ENCODE measurements at places on chromosomes 6 and 20.
A peak's percentile ranks its signal among the peaks of the same experiment; 100 is the strongest.

GRCh38 chr6:43770372-43771209 lies 580 bp downstream of the VEGFA start:
- H3K4me3 ChIP-seq = peak overlapping the region; percentile 73
- peaks cover 56% of the 10 kb centered on the region for H3K4me1 ChIP-seq
- no peaks in the 10 kb centered on the region for H3K27me3 ChIP-seq
- ATAC-seq = peak; percentile 16
- H3K36me3 ChIP-seq = no peaks in the 10 kb centered on the region

- H3K36me3 ChIP-seq = no peaks in the 10 kb centered on the region
- H3K4me3 ChIP-seq = peak overlapping the region; percentile 40
- peak; percentile 38 for ATAC-seq
- peak overlapping the region; percentile 76 for H3K27ac ChIP-seq
- H3K27me3 ChIP-seq = peaks cover 12% of the 10 kb centered on the region
Observed at GRCh38 chr6:41443616-41444525, 102.3 kb upstream of the FOXP4 start.

DNA sequence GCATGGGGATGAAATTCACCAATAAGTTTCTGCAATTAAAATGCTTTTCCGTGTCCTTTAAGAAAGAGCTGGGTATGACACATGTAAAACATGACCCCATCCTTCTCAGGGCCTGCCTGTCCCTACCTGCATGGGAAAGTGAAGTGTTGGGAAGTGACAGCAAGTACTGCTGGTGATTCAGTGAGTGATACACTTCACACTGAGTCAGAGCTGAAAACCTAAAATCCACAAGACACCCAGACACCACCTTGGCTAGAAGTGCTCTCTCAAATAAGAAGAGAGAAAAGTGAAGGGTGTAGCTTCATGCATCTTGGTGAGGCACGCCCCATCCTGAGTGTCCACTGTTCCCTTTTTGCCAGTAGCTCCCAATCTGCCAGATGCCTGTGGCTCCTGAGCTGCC lies 3.3 kb downstream of the RAB22A start:
- no peak overlapping the region for H3K4me3 ChIP-seq
- peaks cover 50% of the 10 kb centered on the region for H3K36me3 ChIP-seq
- H3K27me3 ChIP-seq = no peaks in the 10 kb centered on the region
- H3K4me1 ChIP-seq = peaks cover 56% of the 10 kb centered on the region
- ATAC-seq = no peak

DNA sequence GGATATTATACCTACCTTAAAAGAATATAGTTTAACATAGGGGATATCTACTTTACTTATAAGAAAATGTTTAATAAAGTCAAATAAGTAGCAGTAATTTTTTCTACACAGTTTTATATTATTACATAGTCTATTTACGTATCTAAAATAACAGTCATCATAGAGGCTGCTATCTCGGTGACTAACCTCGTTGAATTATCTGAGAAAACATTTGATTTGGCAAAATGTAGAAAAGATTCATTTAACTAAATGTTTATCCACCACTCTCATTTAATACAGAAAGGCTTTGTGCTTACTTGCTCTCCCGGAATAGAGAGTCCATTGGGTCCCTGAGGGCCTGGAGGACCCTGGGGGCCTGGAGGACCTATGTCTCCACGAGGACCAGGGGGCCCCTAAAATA lies 103.6 kb downstream of the COL12A1 start:
- H3K36me3 ChIP-seq = peaks cover 40% of the 10 kb centered on the region
- ATAC-seq = no peak
- no peaks in the 10 kb centered on the region for H3K27me3 ChIP-seq
- peak overlapping the region; percentile 75 for H3K27ac ChIP-seq
- no peak overlapping the region for H3K4me3 ChIP-seq

DNA sequence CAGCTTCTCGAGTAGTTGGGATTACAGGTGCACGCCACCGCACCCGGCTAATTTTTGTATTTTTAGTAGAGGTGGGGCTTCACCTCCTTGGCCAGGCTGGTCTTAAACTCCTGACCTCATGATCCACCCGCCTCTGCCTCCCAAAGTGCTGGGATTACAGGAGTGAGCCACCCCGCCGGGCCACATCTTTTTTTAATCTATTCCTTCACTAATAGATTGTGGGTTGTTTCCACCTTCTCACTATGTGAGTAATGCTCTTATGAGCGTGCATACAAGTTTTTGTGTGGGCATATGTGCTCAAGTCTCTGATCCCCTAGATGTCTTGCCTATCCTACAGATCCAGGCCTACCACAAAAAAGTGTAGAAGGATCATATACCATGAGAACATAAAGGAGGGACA lies 30.7 kb downstream of the CARMIL1 start:
- no peaks in the 10 kb centered on the region for H3K36me3 ChIP-seq
- no peak overlapping the region for H3K27ac ChIP-seq
- no peaks in the 10 kb centered on the region for H3K4me1 ChIP-seq
- H3K27me3 ChIP-seq = peaks cover 7% of the 10 kb centered on the region
- no peak for ATAC-seq

DNA sequence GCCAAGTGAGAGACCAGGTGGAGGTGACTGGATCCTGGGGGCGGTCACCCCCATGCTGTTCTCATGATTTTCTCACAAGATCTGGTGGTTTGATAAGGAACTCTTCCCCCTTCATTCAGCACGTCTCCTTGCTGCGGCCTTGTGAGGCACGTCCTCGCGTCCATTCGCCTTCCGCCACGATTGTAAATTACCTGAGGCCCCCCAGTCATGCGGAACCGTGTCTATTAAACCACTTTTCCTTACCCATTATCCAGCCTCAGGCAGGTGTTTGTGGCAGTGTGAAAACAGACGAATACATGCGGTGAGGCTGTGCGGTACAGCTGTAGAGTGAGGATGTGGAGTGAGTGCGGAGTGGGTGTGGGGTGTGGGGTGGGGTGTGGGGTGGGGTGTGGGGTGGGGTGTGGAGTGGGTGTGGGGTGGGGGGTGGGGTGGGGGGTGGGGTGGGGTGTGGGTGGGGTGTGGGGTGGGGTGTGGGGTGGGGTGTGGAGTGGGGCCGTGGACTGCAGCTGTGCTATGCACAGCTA lies 12.1 kb upstream of the NTSR1 start:
- no peak overlapping the region for H3K4me3 ChIP-seq
- H3K27ac ChIP-seq = no peak overlapping the region
- ATAC-seq = no peak
- H3K36me3 ChIP-seq = no peaks in the 10 kb centered on the region
- no peaks in the 10 kb centered on the region for H3K4me1 ChIP-seq

GRCh38 chr6:166167801-166168615 lies at the start of gene TBXT:
Gene TBXT (minus strand): TSS chr6:166167851. CDS start chr6:166167591, 260 bp downstream.
- H3K36me3 ChIP-seq = no peaks in the 10 kb centered on the region
- no peak for ATAC-seq
- no peak within 1 kb of the TSS for H3K27ac ChIP-seq
- H3K4me3 ChIP-seq = peak within 1 kb of the TSS; percentile 38
- H3K4me1 ChIP-seq = no peaks in the 10 kb centered on the region

- no peaks in the 10 kb centered on the region for H3K36me3 ChIP-seq
- H3K4me3 ChIP-seq = no peak overlapping the region
- no peak overlapping the region for H3K27ac ChIP-seq
- H3K4me1 ChIP-seq = peaks cover 15% of the 10 kb centered on the region
- peak; percentile 65 for ATAC-seq
- no peaks in the 10 kb centered on the region for H3K27me3 ChIP-seq
Observed at GRCh38 chr6:22471132-22471690, 98.2 kb upstream of the HDGFL1 start.

GRCh38 chr6:158461954-158462353 lies 97.9 kb upstream of the TMEM181 start:
- H3K4me1 ChIP-seq = no peaks in the 10 kb centered on the region
- H3K4me3 ChIP-seq = no peak overlapping the region
- H3K27me3 ChIP-seq = no peaks in the 10 kb centered on the region
- no peak overlapping the region for H3K27ac ChIP-seq
- H3K36me3 ChIP-seq = no peaks in the 10 kb centered on the region

DNA sequence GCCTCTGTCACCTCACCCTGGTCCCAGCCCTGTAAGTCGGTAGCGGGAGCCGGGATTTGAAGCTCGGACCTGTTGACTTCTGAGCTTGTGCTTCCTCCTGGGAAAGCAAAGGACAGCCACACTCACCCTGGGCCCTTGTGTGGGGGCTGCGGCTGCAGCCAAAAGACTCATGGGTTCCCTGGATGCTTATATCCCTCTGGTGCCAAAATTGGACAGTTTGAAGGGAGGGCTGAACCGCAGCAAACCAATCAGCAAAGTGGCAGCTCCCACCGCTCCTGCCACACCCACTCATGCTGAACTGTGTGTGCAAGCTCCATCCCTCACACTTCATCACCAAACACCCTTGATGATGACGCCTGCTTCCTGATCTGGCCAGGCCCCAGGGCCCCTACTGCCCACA lies 3.9 kb upstream of the CCN5 start:
- no peak overlapping the region for H3K4me3 ChIP-seq
- H3K36me3 ChIP-seq = no peaks in the 10 kb centered on the region
- H3K27me3 ChIP-seq = no peaks in the 10 kb centered on the region
- no peak for ATAC-seq

GRCh38 chr6:33272275-33273128 lies 627 bp downstream of the RPS18 start:
- H3K4me3 ChIP-seq = peak overlapping the region; percentile 60
- no peaks in the 10 kb centered on the region for H3K36me3 ChIP-seq
- H3K27me3 ChIP-seq = no peaks in the 10 kb centered on the region
- peak overlapping the region; percentile 95 for H3K27ac ChIP-seq
- no peak for ATAC-seq

- H3K27ac ChIP-seq = no peak overlapping the region
- no peak overlapping the region for H3K4me3 ChIP-seq
- no peaks in the 10 kb centered on the region for H3K36me3 ChIP-seq
- ATAC-seq = no peak
- no peaks in the 10 kb centered on the region for H3K4me1 ChIP-seq
- H3K27me3 ChIP-seq = no peaks in the 10 kb centered on the region
Observed at GRCh38 chr20:11502061-11502460, 415.6 kb upstream of the BTBD3 start.

DNA sequence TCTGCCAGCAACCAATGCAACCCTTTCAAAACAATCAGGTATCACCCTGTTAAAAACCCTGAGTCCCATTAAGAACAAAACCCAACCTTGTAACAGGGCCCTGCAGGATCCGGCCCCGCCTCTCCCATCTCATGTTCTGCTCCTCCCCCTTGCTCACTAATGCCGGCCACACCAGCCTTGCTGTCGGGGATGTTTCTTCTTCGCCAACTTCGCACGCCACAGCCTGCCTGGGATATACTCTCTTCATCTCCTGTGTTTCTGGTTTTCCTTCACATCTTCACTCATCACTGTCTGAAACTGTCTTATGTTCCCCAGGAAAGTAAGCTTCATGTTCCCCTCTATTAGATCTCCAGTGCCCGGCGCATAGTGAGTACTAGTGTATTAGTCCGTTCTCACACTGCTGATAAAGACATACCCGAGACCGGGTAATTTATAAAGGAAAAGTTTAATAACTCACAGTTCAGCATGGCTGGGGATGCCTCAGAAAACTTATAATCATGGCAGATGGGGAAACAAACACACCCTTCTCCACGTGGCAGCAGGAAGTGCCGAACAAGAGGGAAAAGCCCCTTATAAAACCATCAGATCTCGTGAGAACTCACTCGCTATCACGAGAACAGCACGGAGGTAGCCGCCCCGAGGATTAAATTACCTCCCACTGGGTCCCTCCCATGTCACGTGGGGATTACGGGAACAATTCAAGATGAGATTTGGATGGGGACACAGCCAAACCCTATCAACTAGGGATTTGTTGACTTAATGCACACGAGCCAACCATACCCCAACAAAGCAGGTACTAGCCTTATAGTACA lies 5.1 kb downstream of the TP53RK start:
- peak overlapping the region; percentile 39 for H3K4me3 ChIP-seq
- H3K27me3 ChIP-seq = no peaks in the 10 kb centered on the region
- peaks cover 26% of the 10 kb centered on the region for H3K4me1 ChIP-seq

GRCh38 chr20:12824328-12825225 lies 184.2 kb upstream of the SPTLC3 start:
- H3K27me3 ChIP-seq = no peaks in the 10 kb centered on the region
- H3K36me3 ChIP-seq = no peaks in the 10 kb centered on the region
- H3K4me1 ChIP-seq = peaks cover 12% of the 10 kb centered on the region
- H3K27ac ChIP-seq = no peak overlapping the region
- H3K4me3 ChIP-seq = no peak overlapping the region
- ATAC-seq = no peak

GRCh38 chr20:45012682-45013302 lies 46.5 kb downstream of the STK4 start:
- H3K36me3 ChIP-seq = peaks cover 18% of the 10 kb centered on the region
- peaks cover 19% of the 10 kb centered on the region for H3K4me1 ChIP-seq
- no peak overlapping the region for H3K4me3 ChIP-seq
- H3K27me3 ChIP-seq = no peaks in the 10 kb centered on the region
- ATAC-seq = no peak

GRCh38 chr20:41141153-41141815 lies 3.9 kb downstream of the PLCG1 start:
- H3K4me3 ChIP-seq = peak overlapping the region; percentile 5
- no peak overlapping the region for H3K27ac ChIP-seq
- no peak for ATAC-seq
- no peaks in the 10 kb centered on the region for H3K4me1 ChIP-seq

DNA sequence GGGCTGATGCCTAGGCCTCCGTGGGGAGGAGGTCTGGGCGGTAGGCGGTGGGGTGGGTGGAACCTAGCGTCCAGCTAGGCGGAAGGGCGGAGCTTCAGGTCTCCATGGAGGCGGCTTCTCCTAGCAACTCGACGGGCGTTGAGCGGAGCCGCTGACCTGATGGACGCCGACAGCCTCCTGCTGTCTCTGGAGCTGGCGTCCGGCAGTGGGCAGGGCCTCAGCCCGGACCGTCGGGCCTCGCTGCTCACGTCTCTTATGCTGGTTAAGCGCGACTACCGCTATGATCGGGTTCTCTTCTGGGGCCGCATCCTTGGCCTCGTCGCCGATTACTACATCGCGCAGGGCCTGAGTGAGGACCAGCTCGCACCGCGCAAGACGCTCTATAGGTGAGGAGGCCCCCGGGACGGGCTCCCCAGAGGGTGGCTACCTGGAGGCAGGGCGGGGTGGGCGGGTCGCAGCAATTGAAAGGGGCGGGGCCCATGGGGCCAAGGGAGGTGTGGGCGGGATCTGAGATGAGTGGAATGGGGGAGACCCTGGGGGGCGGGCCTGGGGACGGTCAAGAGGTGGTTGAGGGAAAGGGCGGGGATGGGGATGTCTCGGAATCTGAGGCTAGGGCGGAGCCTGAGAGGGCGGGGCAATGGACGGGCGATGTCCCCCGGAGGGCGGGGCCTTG lies at the start of gene RSPH9:
Gene RSPH9 (plus strand): TSS at position 97 of the 673 bp plus-strand sequence. CDS start 63 bp downstream, at position 160.
- peaks cover 28% of the 10 kb centered on the region for H3K36me3 ChIP-seq
- ATAC-seq = peak; percentile 79
- no peaks in the 10 kb centered on the region for H3K27me3 ChIP-seq
- peak within 1 kb of the TSS; percentile 28 for H3K4me3 ChIP-seq
- H3K27ac ChIP-seq = peak within 1 kb of the TSS; percentile 70

GRCh38 chr20:23441850-23442313 lies 2.4 kb downstream of the CSTL1 start:
- no peaks in the 10 kb centered on the region for H3K27me3 ChIP-seq
- no peak overlapping the region for H3K4me3 ChIP-seq
- H3K36me3 ChIP-seq = no peaks in the 10 kb centered on the region
- H3K4me1 ChIP-seq = no peaks in the 10 kb centered on the region

All from gastroesophageal sphincter (tissue), 4 donors.